ENCODE measurements at places on chromosomes 16 and 17.

DNA sequence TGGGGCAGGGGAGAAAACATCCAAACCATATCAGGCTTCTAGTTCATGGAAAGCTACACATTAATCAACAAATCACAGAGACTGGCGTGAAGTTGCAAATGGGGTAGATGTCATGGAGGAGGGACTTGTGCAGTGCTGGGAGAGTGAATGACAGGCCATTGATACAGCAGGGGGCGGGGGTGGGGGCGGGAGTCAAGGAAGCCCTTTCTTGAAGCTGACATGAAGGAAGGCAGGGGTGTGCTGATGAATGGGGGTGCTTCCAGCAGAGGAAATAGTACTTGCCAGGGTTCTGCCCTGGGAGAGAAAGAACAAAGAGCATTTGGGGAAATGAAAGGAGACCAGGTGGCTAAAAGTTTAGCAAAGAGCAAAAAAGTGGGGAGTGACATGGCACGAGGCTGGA, 269.9 kb downstream of the SHISA9 start:
- DNase-seq = peak; percentile 1

DNA sequence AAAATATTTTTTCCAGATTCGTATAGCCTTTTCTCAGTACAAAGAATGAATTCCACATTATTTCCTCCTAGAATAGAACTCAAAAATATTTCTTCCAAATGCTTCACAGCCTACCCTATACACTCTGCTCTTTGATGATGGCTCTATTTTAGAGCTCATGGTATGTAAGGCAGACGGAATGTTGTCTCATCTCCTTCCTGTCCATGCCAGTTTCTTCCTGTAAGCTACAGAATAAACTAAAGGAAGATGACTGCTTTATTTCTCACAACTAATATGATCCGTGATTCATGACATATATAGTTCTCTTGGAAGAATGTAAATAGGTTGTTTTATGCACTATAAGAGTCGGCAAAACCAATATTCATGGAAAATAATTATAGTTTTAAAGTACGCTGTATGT, 723.1 kb downstream of the CDH11 start:
- DNase-seq = no peak

- DNase-seq = no peak
Observed at GRCh38 chr17:79533116-79533515, 77.7 kb downstream of the RBFOX3 start.

DNA sequence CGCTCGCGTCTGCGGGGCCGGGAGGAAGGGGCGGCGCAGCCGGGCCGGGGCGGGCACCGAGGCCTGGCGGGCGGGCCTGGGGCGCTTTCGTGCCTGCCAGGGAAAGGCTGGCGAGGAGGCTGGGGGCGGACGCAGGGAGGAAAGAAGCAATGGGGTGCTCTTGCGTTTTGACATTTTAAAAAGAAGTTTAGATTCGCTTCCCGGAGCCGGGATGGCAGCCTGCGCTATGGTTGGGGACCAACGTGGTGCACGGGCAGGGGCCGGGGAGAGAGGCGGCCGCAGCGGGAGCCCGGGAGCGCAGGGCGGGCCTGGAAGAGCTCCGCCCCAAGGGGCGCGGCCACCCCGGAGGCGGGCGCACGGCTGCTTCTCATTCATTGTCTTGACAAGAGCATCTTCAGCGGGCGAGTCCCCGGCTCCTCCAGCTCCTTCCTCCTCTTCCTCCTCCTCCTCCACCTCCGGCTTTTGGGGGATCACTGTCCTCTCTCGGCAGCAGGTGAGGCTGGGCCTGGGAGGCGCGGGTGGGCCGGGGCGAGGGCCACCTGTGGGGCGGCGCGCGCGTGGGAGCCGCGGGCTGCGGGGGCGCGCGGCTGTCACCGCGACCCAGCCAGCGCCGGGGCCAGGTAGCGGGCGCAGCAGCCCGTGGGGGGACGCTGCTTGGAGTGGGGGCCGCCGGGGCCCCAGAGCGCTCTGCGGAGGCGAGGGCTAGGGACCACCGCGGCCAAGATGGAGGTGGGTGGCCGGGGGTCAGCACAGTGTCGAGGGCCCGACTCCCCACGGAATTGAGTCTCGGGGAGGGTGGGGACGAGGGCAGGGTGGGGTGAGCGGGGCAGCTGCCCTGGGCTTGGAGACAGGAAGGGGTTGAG, at the start of gene CORO1A:
CORO1A (plus strand) TSS at position 370 of the 863 bp plus-strand sequence. CDS start 1,608 bp downstream, outside the sequence.
- DNase-seq = peak; percentile 79

- no peak for DNase-seq
Observed at GRCh38 chr16:48810436-48810802, 200.4 kb upstream of the N4BP1 start.

DNA sequence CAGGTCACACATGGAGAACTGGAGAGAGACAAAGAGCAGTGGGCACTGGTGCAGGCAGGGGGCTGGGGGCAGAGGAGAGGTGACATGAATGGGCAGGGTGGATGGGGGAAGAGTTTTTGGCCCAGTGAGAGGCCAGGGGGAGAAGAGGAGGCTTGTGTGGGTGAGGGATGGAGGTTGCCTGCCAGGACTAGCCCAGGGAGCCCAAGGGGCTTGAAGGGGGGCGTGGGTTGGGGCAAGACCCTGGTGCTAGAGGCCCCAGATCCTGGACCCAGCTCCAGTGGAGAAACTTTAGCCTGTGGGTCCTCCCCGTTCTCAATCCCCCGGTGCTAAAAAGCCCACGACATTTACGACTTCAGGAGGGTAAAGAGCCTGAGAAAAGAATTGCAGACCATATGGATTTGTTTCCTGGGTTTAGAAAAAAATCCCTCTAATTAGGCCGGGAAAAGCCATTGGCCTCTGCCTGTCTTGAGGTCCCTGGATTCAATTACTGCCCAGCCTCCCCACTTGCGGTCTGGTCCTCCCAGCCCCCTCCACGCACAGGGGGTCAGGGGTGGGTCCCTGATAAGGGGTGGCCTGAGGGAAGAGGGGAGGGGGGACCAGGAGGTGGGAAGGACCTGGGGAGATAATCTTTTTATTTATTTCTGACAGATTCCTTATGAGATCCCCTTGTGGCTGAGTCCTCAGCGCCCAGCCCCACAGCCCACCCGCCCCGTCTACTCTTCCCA, 33.0 kb downstream of the NGFR start:
- DNase-seq = peak; percentile 0

DNA sequence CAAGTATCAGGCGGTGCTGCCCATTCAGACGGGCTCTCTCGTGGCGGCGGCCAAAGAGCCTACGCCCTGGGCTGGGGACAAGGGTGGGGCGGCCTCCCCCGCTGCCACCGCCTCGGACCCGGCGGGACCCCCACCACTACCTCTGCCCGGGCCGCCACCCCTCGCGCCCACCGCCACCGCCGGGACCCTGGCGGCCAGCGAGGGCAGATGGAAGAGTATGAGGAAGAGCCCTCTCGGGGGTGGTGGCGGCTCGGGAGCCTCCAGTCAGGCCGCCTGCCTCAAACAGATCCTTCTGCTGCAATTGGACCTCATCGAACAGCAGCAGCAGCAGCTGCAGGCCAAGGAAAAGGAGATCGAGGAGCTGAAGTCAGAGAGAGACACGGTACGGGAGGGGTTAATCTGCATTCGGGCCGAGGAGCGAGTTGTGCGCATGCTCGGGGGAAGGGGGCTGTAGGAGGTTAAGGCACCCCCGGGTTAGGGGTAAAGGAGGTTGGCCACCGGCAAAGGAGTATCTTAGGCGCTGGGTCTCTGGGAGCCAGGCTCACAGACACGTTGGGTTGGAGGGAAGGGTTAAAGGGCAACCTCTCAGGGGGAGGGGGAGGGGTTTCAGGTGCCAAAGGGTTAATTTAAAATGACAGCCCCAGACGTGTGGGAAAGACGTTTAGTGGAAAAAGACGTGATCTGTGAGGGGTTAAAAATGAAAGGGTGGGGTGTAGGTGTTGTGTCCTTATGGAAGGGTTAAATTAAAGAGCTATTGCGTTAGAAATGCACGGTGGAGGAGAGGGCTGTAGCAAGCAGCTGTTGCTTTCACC, 1.4 kb downstream of the MSL1 start:
- no peak for DNase-seq

DNA sequence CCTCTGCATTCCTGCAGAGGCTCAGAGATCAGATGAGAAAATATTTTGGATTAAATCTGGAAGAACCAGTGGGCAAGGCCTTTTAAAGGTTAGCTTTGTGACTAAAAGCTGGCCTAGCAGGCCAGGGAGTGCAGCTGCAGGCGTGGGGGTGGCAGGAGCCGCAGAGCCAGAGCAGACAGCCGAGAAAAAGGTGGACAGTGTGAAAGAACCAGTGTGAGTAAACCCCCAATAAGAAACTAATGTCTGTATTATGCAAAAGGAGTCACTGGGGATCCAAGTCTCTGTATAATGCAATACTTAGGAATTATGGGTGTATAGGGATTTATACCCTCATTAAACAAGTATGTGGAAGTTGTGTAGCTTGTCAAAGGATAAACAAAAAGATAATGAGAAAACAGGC, 21.4 kb upstream of the SPACA3 start:
- no peak for DNase-seq

GRCh38 chr17:34613064-34614019, 34.0 kb downstream of the TMEM132E start:
- peak; percentile 77 for DNase-seq

DNA sequence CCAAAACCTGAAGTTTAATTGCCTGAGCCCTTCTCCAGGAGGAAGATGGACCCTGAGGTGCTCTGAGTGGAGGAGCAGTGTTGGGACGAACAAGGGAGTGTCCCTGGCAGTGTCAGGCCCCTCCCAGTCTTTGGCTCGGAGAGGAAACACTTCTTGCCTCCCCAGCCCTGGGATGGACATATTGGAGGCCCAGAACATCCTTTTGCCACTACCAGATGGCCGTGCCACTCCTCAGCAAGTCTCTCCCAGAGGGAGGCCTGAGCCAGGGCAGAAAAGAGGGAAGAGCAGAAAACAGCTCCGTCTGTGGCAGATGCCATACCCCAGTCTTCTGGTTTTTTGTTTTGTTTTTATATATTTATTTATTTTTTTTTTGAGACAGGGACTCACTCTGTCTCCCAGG, 91.5 kb upstream of the CRHR1 start:
- no peak for DNase-seq

GRCh38 chr17:27245230-27245696, 48.7 kb upstream of the WSB1 start:
- peak; percentile 88 for DNase-seq

DNA sequence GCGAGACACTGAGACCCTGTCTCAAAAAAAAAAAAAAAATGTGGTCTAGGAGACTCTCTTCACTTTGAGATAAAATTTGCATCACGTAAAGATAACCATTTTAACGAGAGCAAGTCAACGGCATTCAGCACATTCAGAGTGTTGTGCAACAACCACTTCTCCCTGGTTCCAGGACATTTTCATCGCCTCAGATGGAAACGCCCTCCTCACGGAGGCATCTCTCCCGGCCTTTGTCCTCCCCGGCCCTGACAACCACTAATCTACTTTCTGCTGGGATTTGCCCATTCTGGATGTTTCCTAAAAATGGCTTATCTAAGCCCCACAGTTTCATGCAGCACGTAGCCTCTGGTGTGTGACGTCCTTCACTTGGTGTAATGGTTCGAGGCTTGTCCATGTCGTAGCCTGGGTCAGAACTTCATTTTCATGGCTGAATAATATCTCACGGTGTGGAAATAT, 6.4 kb upstream of the NPRL3 start:
- no peak for DNase-seq

GRCh38 chr16:25679511-25679910, 12.2 kb upstream of the HS3ST4 start:
- DNase-seq = no peak

DNA sequence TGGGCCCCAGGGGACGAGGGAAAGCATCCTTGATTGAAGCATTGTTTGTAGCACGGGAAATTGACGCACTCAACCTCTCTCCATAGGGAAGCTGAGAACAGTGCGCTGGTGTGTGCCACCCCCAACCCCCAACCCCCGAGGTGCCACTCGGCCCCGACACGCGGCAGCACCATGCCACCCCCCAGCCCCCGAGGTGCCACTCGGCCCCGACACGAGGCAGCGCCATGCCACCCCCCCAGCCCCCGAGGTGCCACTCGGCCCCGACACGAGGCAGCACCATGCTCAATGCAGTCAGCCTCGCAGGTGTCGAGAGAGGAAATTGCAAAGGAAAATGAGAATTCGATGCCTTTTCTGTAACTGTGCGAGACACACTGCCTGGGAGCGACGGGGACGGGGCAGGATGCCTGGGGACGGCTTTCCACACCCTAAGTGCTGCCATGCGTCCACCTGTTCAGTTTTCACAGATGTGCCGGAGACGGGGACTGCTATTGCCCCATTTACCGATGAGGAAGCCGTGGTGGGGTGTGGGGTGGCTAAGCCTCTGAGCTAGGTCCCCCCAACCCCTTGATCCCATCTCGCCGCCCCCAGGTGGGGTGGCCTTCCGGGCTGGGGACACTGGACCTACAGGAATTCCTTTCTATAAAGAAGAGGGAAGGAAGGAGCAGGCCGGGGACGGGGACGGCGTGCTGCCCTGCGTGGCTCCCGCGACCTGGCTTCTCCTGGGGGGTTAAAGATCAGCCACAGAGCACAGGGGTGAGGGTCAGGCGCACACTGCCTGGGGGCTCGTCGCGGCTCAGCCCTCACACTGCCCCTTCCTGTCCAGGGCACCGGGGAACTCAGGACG, 9.8 kb downstream of the CBFA2T3 start:
- no peak for DNase-seq

- peak; percentile 64 for DNase-seq
Observed at GRCh38 chr17:1629504-1630310, 1.1 kb upstream of the SLC43A2 start.

GRCh38 chr16:2911638-2912329, at the start of gene FLYWCH1:
Gene FLYWCH1, plus strand, starts transcription at chr16:2911931. Its CDS starts 17,755 bp downstream, at chr16:2929686.
- peak; percentile 100 for DNase-seq

GRCh38 chr17:80940171-80941123, 51.2 kb upstream of the CHMP6 start:
- no peak for DNase-seq

DNA sequence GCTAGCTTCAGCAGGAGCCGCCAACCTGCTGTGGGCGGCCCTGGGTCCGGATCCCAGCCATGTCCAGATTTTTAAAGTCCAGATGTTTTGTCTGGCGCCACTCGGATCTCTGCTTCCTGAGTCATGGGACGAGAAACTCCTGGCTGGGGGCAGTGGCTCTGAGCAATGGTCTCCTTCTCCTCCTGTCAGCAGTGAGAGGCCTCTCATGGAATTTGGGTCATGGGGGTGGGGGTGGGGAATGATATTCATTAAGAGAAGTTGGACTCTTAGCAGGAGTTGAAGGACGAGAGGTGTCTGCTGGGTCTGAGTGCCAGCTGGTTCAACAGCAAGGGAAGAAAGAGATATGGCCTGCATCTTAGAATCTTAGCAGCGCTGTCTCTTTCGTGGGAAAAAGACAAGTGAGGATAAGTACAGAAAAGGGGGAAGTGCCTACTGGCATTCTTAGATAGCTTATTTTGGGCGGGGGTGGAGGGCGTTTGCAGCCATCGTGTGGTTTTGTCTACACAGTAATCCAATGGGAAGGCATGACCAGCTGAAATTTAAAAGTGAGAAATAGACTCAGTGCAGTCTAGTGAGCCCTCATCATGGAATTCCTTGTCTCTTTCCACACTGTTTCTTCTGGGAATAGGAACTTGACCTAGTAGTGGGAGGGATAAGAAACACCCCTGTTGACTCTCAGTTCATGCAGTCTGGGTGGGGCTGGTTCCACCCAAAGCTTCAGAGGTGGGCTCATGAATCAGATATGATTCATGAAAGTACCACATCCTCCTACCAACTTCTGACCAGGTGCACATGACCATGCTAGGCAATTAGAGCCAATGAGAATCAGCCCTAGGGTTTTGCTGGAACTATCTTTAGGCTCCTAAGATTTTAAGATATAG, 80.5 kb downstream of the MYH13 start:
- DNase-seq = no peak

GRCh38 chr17:39938140-39938869, 10.8 kb downstream of the LRRC3C start:
- no peak for DNase-seq

All from head of caudate nucleus (tissue), 42 donors.